Endodermal cell (in vitro differentiated cells): ENCODE measurements at places on chromosomes 5 and 9.
A peak's percentile ranks its signal among the peaks of the same experiment; 100 is the strongest.

- no peak for DNase-seq
These were observed 65.0 kb downstream of the SLC1A1 start for GRCh38 chr9:4555236-4555635.

DNA sequence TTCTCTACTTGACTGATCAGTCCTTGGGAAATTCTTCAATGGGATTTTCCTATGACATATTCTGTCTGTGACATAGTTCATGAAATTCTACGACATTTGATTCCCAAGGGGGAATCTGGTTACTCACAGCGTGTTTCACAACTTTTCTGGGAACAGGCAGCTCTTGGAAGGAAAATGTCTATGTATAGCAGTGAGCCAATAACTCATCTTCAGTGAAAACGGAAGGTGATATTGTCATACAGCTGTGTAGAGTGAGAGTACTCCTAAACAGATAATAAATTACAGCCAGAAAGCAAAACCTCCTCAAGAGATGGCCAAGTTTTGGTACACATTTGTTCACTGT, 91.4 kb downstream of the C9orf152 start:
- no peak for DNase-seq

- no peak for DNase-seq
These were observed 6.0 kb downstream of the IPPK start for GRCh38 chr9:92663951-92664350.

DNA sequence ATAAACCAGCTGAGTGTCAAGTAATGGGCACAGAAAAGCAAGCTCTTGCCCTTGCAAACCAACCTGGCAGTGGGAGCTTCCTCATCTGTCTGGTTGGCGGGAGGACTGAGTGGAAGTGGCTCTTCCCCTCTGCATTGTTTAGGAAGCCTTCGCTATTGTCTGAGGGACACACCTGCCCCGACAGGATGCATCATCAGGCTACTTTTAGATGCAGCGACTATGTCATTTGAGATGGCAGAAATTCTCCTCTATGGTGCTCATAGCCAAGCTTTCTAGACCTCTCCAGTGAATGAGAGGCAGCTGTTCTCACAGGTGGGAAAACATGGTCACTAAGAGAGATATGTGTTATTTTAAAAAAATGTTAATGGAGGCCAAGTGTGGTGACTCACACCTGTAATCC, 104.0 kb downstream of the DOCK8 start:
- DNase-seq, result no peak

GRCh38 chr5:109476292-109476691, 66.5 kb upstream of the PJA2 start:
- no peak for DNase-seq

DNA sequence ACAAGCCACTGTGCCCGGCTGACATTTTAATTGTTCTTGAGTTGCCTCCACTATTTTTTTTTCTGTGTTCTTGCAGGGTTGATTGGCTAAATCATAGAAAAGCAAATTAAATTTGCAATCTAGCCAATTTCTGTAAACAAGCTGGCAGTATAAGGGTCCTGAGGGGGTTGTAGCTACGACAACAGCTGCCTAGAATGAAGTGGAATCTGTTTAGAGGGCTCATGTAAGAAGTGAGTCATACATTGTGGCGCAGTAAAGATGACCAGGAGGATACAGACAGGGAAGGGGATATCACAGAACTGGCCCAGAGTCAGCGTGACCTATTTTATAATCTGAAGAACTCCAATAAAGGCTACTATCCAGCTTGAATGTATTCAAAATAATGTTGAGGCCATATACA, 82.2 kb upstream of the TLE1 start:
- no peak for DNase-seq

DNA sequence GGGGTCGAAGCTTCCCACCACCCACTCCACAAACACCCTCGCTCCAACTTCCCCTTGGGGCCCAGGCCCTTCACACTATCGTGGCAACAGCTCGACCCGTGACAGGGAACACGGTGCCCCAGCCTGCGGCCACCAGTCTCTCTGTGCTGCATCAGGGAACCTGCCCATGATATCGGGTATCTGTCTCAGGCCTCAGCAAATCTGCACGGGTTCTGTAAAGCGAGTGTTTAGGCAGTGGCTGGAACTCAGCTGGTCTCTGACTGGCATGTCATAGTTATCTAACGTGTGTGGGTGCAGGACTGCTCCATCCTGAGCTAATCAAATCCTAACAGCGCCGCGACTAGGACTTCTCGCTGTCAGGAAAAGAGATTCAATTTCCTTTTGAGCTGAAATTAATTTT, 42.9 kb downstream of the DBH start:
- DNase-seq, result no peak

DNA sequence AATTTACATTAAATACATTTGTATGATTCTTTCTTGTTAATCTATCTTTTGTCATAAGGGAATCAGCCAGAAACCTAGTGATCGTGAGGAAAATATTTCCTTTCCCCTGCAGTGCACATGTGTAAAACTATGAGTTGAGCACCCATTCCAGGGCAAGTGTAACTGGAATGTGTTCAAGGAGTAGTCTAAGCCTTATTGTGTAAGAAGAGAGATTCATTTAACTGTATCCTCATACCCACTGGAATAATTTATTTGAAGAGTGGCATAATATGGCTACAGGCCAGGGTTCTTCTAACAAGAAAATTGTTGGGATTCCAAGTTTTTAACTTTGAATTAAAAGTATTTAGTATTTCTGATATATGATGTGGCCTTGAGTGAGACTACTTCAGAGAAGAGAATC, 1692.7 kb downstream of the EFNA5 start:
- DNase-seq, result no peak

DNA sequence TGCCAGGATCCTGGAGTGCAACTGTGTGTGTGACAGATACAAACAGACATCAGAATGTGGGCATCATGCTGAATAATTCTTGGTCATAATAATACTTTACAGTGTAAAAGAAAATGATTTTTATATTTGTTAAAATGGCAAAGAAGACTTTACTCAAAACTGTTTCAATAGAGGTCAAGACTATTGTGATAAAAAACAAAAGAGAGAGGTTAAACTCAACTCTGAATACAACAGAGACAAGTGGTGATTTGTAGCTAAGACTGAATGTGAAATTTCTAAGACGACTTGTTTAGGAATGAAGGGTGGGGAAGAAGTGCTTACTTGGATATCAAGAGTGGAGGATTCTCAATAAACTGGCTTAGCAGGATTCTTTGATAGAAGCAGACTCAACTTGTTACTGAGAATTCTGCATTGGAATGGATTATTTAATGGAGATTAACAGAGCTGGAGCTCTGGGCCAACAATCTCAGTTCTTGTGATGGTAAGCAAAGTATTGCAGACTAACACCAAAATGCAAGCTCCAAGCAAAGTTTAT, 457.4 kb upstream of the CDH18 start:
- DNase-seq, result no peak

- DNase-seq, result no peak
These were observed 36.1 kb upstream of the KIF4B start for GRCh38 chr5:154977409-154977808.

DNA sequence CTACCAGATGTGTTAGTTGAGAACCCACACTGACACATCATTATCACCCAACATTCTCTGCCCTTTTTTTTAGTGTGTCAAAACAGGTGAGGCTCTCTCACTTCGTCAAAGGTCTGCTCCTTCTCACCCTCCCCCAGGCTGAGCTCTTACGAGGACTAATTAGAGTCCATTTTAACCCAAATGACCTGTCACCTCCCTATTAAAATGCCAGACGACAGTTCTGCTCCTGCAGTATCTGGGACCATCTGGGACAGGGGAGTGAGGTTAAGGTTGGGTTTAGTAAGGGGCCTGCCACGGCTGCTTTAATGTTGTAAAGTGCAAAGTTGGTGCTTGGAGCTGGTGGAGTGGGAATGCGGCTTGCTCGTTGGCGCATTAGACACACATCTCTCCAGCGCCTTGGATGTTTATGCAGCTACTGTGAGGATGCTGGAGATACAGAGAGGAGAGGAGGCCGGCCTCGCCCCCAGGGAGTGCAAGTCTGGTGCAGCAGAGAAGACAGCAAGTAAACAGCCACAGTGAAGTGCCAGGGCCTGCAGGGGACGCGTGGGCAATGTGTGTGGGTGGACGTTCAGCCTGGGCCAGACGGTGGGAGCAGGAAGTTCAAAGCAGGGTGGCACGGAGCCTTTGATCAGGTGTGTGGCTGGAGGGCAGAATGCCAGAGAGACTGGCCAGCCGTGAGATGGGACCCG, 96.2 kb downstream of the C9orf50 start:
- peak; percentile 65 for DNase-seq
